ENCODE measurements at places on chromosomes 1 and 21.

DNA sequence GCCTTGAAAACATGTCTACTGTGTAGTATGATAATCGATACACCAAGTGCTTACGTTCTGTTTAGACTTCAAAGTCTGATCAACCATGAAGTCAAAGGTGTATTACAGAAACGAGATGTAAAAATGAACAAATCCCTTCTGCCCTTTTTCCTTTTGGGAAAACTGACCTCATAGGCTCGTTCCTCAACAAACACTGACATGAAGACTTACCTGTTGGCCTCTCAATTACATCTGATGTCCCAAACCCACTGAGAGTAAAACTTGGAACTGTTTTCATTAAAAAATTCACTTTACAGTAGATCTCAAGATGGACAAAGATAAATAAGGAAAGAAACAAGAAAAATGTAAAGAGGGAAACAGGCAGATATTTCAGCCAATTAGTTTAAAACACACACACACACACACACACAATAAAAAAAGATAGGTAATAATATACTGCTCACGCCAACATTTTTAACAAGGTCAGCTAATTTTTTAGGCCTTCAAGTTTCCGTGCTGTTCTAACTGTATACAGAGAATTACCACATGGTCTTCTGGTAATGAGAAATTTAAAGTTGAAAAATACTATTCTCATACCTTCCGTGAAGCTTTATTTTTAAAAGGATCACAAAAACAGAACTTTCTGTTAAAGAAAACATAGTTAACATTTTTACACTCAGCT lies 2.1 kb downstream of the HMGN1 start:
- DNase-seq = no peak

- DNase-seq = no peak
Observed at GRCh38 chr1:63864224-63864641, 90.4 kb downstream of the ROR1 start.

GRCh38 chr1:7407980-7408770 lies 362.9 kb upstream of the VAMP3 start:
- DNase-seq = no peak

GRCh38 chr1:169478094-169478672 lies 7.6 kb downstream of the SLC19A2 start:
- no peak for DNase-seq

GRCh38 chr1:160030657-160031364 lies 979 bp downstream of the PIGM start:
- DNase-seq = no peak

DNA sequence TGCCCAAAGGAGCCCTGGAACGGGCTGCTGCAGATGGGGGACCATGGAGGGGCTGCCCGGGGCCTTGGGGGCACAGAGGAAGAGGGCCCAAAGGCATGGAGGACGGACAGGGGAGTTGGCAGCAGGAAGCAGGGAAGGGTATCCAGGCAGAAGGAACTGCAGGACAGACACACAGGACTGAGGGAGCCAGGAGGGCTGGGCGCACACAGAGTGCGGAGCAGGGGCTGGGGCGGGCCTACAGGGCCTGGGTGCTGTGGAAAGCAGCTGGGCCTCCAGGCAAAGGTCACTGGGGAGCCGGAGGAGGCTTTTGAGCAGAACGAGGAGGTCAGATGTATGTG lies 28.1 kb downstream of the KRTAP10-1 start:
- no peak for DNase-seq

DNA sequence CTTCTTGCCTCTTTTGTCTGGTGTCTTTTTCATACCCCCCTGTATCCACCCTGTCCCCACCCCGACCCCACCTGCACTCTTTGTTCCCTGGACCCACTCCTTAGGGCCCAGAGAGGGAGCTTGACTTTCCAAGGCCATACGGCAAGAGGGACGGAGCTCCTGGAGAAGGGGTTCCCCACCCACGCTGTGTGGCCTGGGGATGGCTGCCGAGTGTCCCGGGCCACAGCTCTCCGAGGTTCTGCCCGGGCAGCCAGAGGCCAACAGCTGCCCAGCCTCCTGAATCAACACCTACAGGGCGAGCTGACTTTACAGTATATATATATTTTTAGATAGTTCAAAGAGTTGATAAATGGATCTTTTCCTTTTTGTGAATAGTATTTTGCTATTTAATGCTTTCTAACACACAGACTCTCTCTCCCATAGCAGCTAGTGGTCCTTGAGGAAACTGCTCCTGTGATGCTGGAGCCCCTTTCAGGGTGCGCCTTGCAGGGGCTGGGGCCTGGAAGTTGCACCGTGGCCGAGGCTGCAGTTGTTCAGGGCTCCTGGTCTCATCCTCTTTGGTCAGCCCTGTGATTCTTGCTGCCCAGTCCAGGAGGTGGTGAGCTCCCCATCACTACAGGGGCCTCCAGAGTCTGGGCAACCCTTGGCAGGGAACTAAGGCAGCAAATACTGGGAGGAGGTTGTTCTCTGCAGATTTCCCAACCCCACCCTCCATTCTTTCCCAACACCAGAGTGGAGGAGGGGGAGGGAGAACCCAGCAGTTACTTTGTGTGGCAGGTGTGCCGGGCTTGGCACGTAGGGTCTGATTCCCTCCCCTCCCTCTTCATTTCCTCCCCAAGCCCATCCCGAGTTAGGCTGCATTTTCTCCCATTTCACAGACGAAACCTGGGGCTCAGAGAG lies 321.6 kb downstream of the PTPRU start:
- DNase-seq = no peak

DNA sequence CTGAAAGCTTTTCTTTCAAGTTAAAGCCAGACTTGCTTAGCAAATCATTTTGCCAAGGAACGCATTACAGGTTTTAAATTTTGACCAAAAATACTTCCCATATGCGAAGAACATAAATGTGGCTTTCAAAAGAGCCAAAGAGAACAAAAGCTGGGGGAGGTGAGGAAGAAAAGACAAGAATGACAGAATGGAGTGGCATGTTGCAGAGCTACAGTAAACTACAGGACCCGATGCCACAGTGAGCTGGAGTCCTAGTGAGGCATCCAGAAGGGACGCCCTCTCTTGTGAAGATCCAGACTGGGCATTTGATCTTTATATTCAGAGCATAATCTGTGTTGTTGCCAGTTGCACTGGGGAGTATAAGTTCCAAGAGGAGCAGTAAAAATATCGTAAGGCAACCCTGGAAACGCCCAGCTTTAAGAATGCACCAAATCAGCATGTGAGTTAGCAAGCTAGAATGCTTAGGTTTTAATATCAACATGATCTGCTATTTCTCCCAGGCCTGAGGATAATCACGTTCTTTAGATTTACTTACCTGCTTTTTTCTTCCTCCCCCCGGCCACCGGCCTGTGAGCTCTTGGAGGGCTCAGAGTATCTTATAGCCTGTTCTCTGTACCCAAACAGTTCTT lies 48.4 kb upstream of the HOOK1 start:
- DNase-seq = no peak

GRCh38 chr21:44057960-44058651 lies 46.0 kb downstream of the TRAPPC10 start:
- DNase-seq = no peak

- DNase-seq = no peak
Observed at GRCh38 chr1:104072915-104073371, 323.2 kb downstream of the AMY1C start.

DNA sequence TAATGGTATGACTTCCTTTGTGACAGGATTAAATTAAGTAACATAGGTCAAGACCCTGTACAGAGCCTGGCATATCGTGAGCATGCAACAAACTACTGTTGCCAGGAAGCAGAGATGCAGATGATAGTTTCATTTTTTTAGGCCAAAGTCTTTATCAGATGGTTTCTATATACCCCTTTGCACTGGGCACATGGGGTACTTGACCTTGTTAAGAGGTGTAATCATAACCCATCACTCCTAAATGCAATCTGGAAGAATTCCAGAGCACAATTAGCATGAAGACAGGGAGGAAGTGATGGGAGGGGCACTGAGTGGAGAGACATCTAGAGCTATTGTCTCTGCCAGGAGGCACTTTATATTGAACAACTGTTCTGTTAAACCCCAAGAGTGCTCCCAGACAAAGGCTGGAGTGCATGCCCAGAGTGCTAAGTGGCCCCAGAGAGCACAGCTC lies 22.1 kb downstream of the ZBTB17 start:
- DNase-seq = no peak

GRCh38 chr21:17679002-17679600 lies 66.4 kb upstream of the BTG3 start:
- DNase-seq = no peak

Data from activated naive CD4-positive, alpha-beta T cell (primary cell).